Left lung (tissue), 14 donors: ENCODE measurements at places on chromosomes 2 and 18. TPM values are rescaled to one million over a fixed set of nuclear protein-coding genes. Genes with fewer than 3 reads are reported as not detected.
A peak's percentile ranks its signal among the peaks of the same experiment; 100 is the strongest.

DNA sequence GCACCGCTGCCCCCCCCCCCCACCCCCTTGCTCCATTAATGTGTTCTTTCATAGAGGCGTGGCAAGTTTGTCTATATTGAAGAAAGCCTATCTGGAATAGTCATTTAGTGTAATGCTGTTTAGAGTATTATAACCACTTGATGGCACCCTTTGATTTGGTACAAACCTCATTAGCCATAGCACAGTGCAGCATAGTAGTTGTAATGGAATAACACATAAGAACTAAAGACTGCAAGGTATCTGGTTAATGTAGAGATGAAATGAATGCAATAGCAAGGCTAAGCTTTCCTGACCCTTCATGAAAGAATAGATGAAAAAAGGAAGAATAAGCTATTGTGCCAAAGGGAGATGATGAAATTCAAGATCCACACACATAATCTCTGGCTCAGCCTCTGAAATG is 81.9 kb downstream of the EHBP1 start:
- no peaks in the 10 kb centered on the region for H3K27me3 ChIP-seq
- no peak for DNase-seq
- H3K36me3 ChIP-seq = no peaks in the 10 kb centered on the region
- H3K27ac ChIP-seq = no peak overlapping the region

Gene ACMSD
- not detected for total RNA-seq

DNA sequence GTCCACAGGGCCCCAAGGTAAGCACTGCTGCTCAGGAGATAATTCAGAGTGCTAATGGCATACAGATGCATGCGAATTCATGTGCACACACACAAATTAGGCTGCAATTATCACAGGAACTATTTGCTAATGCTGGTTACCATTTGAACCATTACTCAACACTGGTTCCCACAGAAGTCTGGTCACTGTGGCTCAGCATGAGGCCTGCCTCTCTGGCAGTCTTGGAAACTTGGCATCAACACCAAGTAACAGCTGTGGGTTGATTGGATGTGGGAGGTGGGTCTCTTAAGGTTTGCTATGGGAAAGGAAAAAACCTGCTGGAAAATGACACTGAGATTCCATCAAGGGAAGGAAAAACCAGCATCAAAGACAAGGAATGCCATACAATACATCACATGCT is 105.0 kb downstream of the CELF4 start:
- H3K27ac ChIP-seq = no peak overlapping the region
- no peak for DNase-seq
- H3K27me3 ChIP-seq = no peaks in the 10 kb centered on the region

Gene DPP4
- total RNA-seq = 105 TPM

DNA sequence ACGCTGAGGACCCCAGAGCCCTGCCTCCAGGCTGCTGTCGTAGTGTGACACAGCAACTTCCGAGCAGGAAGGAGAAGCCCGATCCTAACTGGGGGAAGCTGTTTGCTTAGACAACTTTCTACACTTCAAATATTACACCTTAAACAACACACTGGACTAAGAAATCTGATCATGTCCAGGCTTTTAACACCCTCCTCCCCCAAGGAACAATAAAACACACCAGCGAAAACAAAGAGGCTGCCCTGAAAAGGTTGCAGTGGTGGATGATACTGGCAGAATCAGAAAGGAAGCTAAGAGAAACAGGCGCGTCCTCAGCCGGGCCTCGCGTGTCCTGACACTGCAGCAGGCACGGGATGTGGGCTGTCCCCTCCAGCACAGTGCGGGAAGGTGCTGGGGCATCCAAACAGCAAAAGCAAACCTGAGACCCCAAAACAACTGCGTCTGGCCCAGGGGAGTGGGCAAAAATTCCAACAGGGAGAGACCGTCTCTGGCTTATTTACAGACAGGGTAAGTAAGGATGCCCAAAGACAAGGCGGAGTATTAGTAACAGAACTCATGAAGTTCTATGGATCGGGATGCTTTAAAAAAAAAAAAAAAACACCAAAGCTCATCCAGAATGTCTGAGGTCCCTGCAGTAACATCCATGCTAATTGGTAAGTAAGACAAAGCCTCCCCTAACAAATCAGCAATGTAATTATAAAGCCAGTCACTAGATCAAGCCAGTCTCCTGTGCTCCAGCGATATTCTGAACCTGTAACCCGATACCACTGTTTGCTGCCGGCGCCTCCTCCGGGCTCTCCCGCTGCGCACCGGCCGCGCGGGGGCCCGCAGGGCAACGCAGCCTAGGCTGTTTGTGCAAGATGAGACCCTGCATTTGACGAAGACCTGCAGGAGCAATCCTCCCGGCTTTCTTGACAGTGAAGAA is 9.0 kb downstream of the SERTAD2 start:
- peak overlapping the region; percentile 89 for H3K27ac ChIP-seq
- DNase-seq = peak; percentile 83
- H3K27me3 ChIP-seq = no peaks in the 10 kb centered on the region
- H3K36me3 ChIP-seq = no peaks in the 10 kb centered on the region
- peaks cover 77% of the 10 kb centered on the region for H3K4me1 ChIP-seq

Gene KIF1A
- total RNA-seq = 0.87 TPM

DNA sequence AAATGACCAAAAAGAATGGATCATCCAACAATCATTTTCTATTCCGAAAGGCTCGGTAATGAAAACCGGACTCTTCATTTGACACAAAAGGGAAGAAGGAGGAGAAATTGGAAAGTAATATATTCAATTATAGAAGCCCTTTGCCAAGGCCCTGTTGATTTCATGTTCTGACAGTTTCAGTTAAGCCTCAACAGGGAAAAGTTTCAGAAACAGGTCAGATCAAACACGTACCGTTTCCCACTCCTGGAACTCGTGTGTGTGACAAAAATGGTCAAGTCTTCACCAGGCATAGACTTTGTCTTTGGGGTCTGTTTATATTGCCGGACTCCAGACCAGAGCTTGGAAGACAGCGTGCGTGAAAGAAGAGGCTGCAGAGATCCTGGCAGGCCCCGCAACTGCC is 101.3 kb upstream of the BCL2L11 start:
- H3K27me3 ChIP-seq = no peaks in the 10 kb centered on the region
- no peaks in the 10 kb centered on the region for H3K4me1 ChIP-seq
- no peak overlapping the region for H3K27ac ChIP-seq
- no peak for DNase-seq

DNA sequence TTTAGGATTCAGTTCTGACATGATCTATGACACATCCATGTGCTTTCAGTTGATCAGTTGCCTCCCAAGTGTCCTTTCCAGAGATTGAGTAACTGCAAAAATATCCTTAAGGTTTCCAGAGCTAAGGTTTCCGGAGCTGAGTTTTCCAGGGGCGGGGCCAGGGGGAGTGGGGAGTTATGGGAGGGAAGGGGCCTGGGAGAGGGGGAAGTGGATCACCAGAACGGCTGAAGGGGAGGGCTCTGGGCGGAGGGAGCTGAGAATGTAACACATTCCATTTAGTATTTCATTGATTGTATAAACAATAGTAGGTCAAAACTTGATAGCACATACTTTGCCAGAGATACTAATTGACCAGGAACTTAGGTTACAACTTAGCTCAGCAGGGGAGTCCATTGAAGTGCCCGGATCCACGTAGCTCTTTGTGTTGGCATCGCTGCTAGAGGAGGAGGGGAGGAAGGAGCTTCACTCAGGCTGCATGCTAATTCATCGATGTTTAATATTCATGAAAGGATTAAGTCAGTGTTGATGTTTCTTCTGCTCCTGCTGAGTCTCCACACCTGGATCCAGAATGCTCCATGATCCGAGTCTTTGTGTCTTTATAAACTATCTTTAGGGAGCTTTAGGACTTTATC is 289.8 kb downstream of the ALPK2 start:
- no peaks in the 10 kb centered on the region for H3K27me3 ChIP-seq
- peaks cover 24% of the 10 kb centered on the region for H3K36me3 ChIP-seq
- DNase-seq = no peak
- no peak overlapping the region for H3K4me3 ChIP-seq

DNA sequence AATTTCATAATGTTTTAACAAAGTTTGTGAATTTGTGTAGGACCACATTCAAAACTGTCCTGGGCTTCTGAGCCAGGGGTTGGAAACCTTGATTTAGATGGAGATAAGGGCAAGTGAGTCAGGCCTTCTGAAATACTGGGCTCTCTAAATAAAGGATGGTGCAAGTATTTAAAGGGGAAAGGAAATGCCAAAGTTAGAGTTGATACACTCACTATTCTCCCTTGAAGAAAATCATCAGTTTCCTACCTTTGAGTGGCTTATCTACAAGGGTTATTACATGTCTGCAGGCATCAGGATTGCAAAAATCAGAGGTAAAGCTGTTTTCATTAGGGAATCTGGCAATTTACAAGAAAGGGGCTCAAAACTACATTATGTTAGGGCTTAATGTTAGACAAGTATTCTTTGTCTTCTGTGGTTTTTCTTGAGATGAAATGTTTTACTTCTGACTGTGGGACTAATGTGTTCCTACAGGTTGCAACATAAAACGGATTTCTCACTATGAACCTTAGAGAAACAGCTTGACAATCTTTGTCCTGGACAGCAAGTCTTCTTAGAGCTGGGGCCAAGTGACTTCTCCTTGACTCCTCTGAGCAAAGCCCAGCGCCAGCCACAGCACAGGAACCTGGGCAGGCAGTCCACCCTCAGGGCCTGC is 31.1 kb downstream of the RNU4ATAC start:
- no peaks in the 10 kb centered on the region for H3K36me3 ChIP-seq
- no peak for DNase-seq
- H3K4me1 ChIP-seq = peaks cover 15% of the 10 kb centered on the region
- H3K27me3 ChIP-seq = no peaks in the 10 kb centered on the region
- no peak overlapping the region for H3K27ac ChIP-seq

GRCh38 chr2:46569766-46570165 is 90.4 kb downstream of the TMEM247 start:
- H3K27ac ChIP-seq = peak overlapping the region; percentile 70
- H3K4me3 ChIP-seq = no peak overlapping the region
- no peaks in the 10 kb centered on the region for H3K36me3 ChIP-seq
- H3K4me1 ChIP-seq = peaks cover 48% of the 10 kb centered on the region
- no peak for DNase-seq

Gene CTAGE1
- total RNA-seq = not detected

Gene MYO5B
- 23.8 TPM for total RNA-seq

Gene FAP
- total RNA-seq = 15.0 TPM

Gene CPSF3
- total RNA-seq = 25.9 TPM

DNA sequence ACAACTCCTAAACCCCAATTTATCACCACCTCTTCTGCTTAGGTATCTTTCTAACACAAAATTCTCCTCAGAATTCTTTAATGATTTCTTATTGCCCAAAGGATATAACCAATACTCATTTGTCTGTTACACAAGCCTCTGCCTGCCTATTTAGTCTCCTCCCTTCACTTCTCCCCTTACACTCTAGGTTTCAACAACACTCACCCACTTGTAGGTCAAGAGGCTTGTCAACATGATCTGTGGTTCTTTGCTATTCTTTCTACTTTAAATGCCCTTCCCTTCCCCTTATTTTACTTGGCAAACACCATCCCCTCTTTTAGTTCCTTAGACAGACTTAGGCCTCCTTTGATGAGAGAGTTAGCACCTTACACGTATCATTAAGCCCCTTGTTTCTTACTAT is 69.0 kb upstream of the C2orf15 start:
- DNase-seq = peak; percentile 1
- H3K36me3 ChIP-seq = no peaks in the 10 kb centered on the region
- no peak overlapping the region for H3K27ac ChIP-seq
- H3K27me3 ChIP-seq = no peaks in the 10 kb centered on the region
- H3K4me3 ChIP-seq = no peak overlapping the region

DNA sequence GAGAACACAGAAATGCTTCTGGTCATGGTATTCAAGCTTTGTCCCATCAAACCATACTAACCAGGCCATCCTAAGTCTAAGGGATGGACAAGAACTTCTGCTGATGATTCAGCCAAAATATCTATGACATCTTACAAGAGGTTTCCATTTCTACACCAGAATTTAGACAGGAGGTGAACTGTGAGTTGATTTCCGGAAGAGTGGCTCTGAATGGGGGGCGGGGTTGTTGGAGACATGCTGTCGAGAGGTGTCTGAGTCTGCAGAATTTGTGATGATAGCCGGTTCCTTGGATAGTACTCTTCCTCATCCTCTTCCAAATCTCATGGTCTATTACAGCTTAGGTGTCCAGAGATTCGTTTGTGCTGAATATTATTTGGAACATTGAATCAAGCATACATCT is 408.7 kb upstream of the TCF4 start:
- H3K27me3 ChIP-seq = no peaks in the 10 kb centered on the region
- H3K4me1 ChIP-seq = no peaks in the 10 kb centered on the region
- no peak overlapping the region for H3K27ac ChIP-seq
- no peak for DNase-seq
- H3K4me3 ChIP-seq = no peak overlapping the region
- no peaks in the 10 kb centered on the region for H3K36me3 ChIP-seq

- no peaks in the 10 kb centered on the region for H3K27me3 ChIP-seq
- peaks cover 86% of the 10 kb centered on the region for H3K4me1 ChIP-seq
- no peaks in the 10 kb centered on the region for H3K36me3 ChIP-seq
Observed at GRCh38 chr2:120269076-120269744, 16.6 kb downstream of the RALB start.

DNA sequence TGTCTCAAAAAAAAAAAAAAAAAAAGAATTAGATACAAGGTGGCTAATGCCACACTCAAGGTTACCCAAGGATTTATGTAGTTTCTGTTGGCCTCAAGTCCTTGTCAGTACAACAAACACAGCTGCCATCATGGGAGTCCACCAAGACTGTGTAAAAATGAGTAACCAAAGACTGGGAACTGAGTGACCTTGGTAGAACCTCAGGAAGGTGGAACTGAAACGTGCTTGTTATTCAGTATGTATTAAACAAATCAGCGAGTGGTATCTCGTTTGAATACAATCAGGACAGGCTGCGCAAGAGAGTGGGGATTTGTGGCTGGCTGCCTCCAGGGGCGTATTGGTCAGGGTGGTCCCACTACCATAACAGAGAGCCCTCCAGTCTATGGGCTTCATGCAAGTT is 1.6 kb upstream of the SFTPB start:
- H3K27me3 ChIP-seq = no peaks in the 10 kb centered on the region
- DNase-seq = no peak

GRCh38 chr18:26654616-26655524 is 106.5 kb upstream of the KCTD1 start:
- H3K4me1 ChIP-seq = peaks cover 16% of the 10 kb centered on the region
- peak overlapping the region; percentile 71 for H3K27ac ChIP-seq
- no peaks in the 10 kb centered on the region for H3K36me3 ChIP-seq
- DNase-seq = no peak
- H3K27me3 ChIP-seq = peaks cover 7% of the 10 kb centered on the region
- peak overlapping the region; percentile 60 for H3K4me3 ChIP-seq

- H3K4me1 ChIP-seq = no peaks in the 10 kb centered on the region
- H3K36me3 ChIP-seq = no peaks in the 10 kb centered on the region
- no peak for DNase-seq
- no peak overlapping the region for H3K4me3 ChIP-seq
- no peaks in the 10 kb centered on the region for H3K27me3 ChIP-seq
Observed at GRCh38 chr2:85843543-85843942, 45.2 kb downstream of the ST3GAL5 start.

Gene ACOXL
- total RNA-seq = 29.3 TPM

DNA sequence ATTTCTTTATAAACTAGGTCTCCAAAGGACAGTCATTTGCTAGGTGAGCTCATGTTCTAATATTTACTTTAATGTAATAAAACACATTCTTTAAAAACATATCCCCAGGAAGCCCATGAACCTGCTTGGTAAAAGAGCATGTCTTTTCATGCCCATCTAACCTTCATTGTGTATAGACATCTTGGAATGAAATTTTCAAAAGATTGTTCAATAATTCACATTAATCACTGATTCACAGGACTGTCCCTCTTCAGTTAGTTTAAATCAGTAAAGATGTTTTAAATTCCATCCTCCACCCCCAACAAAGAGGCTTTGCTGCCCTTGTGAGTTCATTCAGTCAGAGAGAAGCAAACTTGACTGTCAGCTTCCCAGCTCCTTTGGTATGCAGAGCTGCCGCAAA is 633.4 kb upstream of the CELF4 start:
- no peaks in the 10 kb centered on the region for H3K27me3 ChIP-seq
- H3K4me1 ChIP-seq = no peaks in the 10 kb centered on the region
- no peak for DNase-seq
- H3K36me3 ChIP-seq = no peaks in the 10 kb centered on the region
